ENCODE measurements at places on chromosomes 7 and 10.
A peak's percentile ranks its signal among the peaks of the same experiment; 100 is the strongest.

- H3K4me1 ChIP-seq = 0 out of 2 replicates have a peak, but pooled peaks cover 3% of the 10 kb centered on the region
- no peak overlapping the region for H3K4me3 ChIP-seq
- H3K27ac ChIP-seq = peak overlapping the region; percentile 47
- no peak for DNase-seq
- no peaks in the 10 kb centered on the region for H3K27me3 ChIP-seq
Observed at GRCh38 chr7:92460109-92460508, 12.8 kb downstream of the GATAD1 start.

DNA sequence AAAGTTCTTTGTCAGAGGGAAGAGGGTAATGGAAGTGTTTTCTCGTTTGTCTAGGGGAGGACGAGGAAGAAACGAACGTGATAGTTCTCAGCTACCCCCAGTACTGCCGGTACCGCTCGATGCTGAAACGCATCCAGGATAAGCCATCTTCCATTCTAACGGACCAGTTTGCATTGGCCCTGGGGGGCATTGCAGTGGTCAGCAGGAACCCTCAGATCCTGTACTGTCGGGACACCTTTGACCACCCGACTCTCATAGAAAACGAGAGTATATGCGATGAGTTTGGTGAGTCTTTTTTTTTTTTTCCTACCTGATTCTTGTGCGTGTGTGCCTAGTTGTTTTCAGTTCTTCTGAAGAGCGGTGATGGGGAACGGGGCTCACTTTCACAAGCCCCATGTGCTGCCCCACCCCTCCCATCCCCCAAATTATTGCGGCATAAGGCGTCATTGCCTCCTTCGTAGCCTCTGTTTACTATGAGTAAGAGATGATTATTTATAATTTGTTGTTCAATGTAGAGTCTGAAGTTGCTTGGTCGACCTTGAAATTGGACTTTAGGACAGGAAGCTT, 98.6 kb downstream of the ARID5B start:
- no peaks in the 10 kb centered on the region for H3K36me3 ChIP-seq
- H3K4me3 ChIP-seq = no peak overlapping the region
- DNase-seq = no peak
- H3K27ac ChIP-seq = no peak overlapping the region
- H3K27me3 ChIP-seq = no peaks in the 10 kb centered on the region

DNA sequence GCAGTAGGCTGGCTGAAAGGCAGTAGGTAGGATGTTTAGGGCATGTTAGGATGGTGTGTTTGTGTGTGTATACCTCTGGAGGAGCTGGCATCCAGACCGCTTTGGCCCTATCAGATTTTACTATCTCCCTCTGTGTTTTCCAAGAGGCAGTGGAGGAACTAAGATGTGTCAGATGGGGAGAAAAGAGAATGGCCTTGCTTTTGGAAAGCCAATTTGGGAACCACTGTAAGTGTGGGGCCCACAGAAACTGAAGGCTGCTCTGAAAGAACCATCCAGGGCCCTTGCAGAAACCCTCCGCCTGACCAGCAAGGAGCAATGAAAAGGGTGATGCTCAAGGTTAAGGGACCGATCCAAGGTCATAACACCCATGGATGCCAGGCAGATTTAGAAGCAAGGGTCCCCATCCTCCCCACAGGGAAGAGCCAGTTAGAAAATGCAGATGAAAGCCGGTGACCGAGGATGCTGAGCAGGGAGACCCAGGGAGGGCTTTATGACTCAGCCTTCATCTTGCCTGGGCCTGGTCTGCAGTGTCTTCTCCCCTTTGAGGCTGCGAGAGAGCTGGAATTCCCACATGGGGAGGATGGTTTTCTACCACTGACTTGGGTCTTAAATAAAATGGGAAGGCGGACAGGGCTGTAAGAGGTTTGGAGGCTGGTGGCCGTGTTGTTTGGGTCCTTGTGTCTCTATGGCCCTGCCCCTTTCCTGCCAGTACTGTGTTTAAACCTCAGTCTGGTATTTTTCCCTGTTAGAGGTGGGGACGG, 275.8 kb downstream of the LRMDA start:
- H3K36me3 ChIP-seq = no peaks in the 10 kb centered on the region
- peaks cover 2% of the 10 kb centered on the region for H3K27me3 ChIP-seq
- H3K27ac ChIP-seq = no peak overlapping the region
- peaks cover 32% of the 10 kb centered on the region for H3K4me1 ChIP-seq
- H3K4me3 ChIP-seq = no peak overlapping the region
- DNase-seq = peak; percentile 11

- no peak overlapping the region for H3K4me3 ChIP-seq
- no peaks in the 10 kb centered on the region for H3K36me3 ChIP-seq
- DNase-seq = no peak
- peaks cover 2% of the 10 kb centered on the region for H3K4me1 ChIP-seq
- H3K27ac ChIP-seq = no peak overlapping the region
- H3K27me3 ChIP-seq = no peaks in the 10 kb centered on the region
Observed at GRCh38 chr7:1814089-1814811, 144.2 kb downstream of the ELFN1 start.

- H3K4me1 ChIP-seq = peaks cover 39% of the 10 kb centered on the region
- no peaks in the 10 kb centered on the region for H3K36me3 ChIP-seq
- DNase-seq = no peak
- H3K27me3 ChIP-seq = peaks cover 8% of the 10 kb centered on the region
Observed at GRCh38 chr7:131655447-131655846, 99.0 kb upstream of the PODXL start.

DNA sequence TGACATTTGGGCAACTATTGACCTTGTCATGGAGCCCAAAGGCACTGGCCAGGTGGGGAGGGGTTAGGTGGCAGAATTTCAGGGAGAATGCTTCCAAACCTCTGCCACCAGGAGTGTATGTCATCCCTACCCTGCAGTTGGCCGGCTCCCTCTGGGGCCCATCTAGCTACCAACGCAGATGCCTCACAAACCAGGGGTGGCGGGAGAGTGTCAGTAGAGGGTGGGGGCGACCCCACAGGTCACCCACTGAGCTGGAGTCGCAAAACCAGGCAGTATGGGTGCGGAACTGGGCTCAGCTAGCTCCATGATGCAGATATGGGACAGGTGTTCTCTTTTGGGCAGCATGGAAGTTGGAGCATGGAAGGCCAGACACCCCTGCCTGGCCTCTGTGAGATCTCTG, 51.4 kb downstream of the FAM241B start:
- no peak overlapping the region for H3K27ac ChIP-seq
- no peaks in the 10 kb centered on the region for H3K36me3 ChIP-seq
- no peak overlapping the region for H3K4me3 ChIP-seq
- DNase-seq = no peak
- peaks cover 3% of the 10 kb centered on the region for H3K27me3 ChIP-seq
- H3K4me1 ChIP-seq = peaks cover 21% of the 10 kb centered on the region

DNA sequence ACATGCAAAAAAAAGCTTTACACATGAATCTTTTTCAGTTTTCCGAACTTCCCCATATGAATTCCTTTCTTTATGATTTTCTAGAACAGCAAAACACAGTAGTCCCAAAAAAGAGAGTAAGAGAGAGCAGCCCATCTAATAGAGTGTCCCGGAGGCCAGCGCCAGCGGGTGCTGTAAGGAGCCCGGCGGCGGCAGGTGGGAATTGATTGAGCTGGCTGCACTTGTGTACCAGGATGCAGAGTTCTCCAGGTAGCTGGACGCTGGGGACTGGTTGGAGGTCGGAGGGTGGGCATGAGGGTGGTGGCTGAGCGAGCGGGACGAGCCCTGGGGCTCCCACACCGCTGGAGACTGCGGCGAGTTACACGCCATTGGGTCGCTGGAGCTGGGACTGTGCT, 4.0 kb downstream of the DLX5 start:
- H3K27ac ChIP-seq = no peak overlapping the region
- peak overlapping the region; percentile 63 for H3K4me3 ChIP-seq
- peaks cover 82% of the 10 kb centered on the region for H3K4me1 ChIP-seq
- peaks cover 100% of the 10 kb centered on the region for H3K27me3 ChIP-seq
- H3K36me3 ChIP-seq = no peaks in the 10 kb centered on the region

DNA sequence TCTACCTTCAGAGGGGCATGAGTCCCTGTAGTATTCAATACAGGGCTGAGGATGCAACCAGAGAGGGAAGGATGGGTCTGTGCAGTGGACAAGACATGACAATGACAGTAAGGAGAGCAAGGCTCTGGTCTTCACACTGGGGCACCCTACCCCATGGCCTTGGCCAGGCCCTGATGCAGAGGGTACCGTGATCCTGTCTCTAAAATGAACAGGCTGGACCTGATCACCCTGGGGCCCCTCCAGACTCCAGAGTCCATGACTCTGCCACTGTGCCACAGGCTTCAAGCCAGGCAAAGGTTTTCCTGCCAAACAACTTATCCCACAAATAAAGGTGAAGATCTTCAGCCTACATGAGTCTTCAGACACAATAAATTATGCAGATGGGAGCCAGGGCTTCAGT, 4.9 kb downstream of the MAT1A start:
- no peak for DNase-seq
- H3K27ac ChIP-seq = no peak overlapping the region
- peaks cover 8% of the 10 kb centered on the region for H3K27me3 ChIP-seq
- no peaks in the 10 kb centered on the region for H3K36me3 ChIP-seq
- peaks cover 18% of the 10 kb centered on the region for H3K4me1 ChIP-seq

DNA sequence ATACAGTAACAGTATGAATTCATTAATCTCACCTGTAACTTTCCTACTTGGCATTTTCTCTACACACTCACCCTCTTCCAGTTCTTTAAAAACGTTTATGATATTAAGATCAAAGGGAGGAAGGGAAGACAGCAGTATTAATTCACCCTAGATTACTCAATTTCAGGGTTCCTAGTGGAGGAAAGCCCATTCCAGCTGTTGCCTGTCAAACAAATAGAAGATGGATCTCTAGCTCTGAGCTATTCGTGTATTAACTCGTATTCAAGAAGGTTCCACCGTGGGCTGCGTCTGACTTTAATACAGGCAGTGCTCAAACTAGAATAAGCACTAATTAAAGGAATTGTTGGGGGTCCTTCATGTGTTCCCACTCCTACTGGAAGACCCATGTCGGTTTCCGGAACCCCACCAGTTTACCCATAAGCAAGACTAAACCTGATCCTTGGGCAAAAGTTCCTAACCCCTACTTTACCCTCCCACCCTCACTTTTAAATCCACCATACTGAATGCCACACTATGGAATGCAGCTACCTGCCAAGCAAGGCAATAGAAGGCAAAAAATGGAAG, 2.1 kb downstream of the NANOS1 start:
- peak overlapping the region; percentile 68 for H3K4me3 ChIP-seq
- H3K4me1 ChIP-seq = peaks cover 23% of the 10 kb centered on the region
- no peak for DNase-seq
- H3K27me3 ChIP-seq = peaks cover 6% of the 10 kb centered on the region

GRCh38 chr10:15469111-15469510, 98.0 kb upstream of the FAM171A1 start:
- H3K27me3 ChIP-seq = peaks cover 99% of the 10 kb centered on the region
- DNase-seq = no peak
- H3K4me3 ChIP-seq = no peak overlapping the region
- H3K4me1 ChIP-seq = peaks cover 35% of the 10 kb centered on the region
- H3K36me3 ChIP-seq = no peaks in the 10 kb centered on the region
